Effector CD8-positive, alpha-beta T cell (primary cell): ENCODE measurements at places on chromosomes 5 and 9.

GRCh38 chr5:112084149-112084548 is 327.2 kb upstream of the NREP start:
- no peak for DNase-seq

DNA sequence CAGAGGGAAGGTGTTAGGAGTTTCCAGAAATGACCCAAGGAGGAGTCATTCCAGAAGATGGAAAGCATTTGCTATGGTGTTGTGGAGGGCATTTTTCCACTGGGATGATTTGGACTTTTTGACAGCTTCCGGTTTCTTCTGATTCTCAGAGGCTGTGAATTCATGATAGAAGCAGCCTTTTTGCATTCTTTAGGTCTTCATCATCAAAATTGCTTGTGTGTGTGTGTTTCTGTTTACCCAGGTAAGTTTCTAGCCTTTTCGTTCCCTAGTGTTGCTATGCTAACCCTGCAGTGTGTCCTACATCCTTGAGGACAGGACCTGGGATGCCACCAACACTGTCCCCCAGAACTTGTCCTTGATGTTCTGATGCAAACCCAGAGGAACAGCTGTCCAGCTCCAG is 19.6 kb downstream of the IRX1 start:
- no peak for DNase-seq

DNA sequence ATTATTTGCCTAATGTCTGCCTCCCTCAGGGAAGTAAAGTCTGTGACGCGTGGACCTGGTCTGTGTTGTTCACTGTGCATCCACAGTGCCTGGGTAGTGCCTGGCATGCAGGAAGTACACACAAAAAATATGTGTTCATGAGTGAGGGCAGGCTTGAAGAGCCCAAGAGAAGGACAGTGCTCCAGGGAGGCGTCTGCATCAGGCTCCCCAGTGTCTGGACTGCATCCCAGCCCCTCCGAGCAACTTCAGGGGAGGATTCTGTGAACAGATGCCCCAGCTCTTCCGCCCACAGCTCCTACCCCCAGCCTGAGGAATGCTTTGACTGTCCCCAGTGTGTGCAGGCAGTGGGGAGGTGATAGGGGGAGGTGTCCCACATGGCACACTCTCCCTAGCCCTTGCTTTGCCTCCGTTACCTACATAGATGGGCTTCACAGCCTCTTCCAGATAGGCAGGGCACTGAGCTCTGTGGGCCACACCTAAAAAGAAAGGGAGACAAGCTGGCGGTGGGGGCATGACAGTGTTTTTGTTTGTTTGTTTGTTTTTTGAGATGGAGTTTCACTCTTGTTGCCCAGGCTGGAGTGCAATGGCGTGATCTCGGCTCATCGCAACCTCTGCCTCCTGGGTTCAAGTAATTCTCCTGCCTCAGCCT is 25.4 kb downstream of the IRF1 start:
- DNase-seq, result no peak

DNA sequence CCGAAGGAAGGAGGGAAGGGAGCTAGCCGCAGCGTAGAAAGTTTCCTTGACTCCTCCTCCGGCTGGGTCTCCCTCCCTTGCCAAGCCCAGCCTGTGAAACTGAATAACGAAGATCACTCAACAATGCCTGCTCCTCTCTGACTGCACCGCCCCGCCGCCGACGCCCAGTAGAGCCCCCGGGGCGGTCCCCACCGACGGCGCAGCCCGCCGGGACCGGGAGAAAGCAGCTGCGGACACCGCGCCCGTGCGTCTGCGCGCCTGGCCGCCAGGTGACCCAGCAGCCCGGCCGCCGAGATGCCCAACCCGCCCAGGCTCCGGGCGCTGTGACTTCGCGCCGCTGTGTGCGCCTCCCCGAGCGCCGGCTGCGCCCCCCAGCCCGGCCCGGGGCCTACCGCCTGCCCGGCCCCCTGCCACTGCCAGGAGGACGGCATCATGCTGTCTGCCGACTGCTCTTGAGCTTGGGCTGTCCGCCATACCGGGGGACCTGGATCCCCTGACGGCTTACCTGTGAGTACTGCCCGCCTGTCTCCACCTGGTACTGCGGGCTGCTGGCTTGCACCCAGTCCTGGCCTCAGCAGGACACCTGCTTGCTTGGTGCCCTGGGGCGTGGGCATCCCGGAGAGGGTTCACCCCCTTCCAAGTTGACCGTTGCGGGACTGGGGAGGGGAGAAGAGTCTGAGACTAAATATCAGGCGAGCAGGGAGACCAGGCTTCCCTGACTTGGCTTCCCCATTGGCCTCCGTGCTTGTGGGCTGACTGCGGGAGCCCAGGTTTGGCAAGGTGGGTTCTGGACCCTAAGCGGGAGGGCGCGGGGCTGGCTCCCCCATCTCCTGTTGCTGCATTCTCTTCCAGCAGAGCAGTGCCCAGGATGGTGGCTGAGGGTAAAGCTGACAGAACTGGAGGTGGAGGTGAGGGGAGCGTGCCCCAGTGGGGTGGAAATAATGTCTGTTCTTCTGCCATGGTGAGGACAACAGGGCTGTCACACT is 26.2 kb upstream of the SPTLC1 start:
- no peak for DNase-seq

- no peak for DNase-seq
Measured at GRCh38 chr5:125043781-125044391, 297.4 kb upstream of the ZNF608 start.

DNA sequence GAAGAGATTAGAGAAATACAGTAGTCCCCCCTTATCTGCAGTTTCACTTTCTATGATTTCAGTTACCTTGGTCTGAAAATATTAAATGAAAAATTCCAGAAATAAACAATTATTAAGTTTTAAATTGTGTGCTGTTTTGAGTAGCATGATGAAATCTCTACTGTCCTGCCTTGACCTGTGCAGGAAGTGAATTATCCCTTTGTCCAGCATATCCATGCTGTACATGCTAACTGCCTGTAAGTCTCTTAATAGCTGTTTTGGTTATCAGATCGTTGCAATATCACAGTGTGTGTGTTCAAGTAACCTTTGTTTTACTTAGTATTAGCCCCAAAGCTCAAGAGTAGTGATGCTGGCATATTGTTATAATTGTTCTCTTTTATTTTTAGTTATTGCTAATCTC is 11.2 kb upstream of the JAK2 start:
- DNase-seq, result no peak

- DNase-seq, result no peak
Measured at GRCh38 chr5:88827997-88828396, 55.0 kb downstream of the MEF2C start.

GRCh38 chr9:16131264-16131663 is 578.4 kb downstream of the CCDC171 start:
- no peak for DNase-seq

GRCh38 chr5:10627160-10627701 is 63.4 kb downstream of the ANKRD33B start:
- no peak for DNase-seq
